ENCODE measurements at places on chromosomes 4 and X.

- DNase-seq, result peak; percentile 61
These were observed 16.8 kb upstream of the NAT8L start for GRCh38 chr4:2042204-2042946.

- peak; percentile 56 for DNase-seq
These were observed 807 bp downstream of the USP9X start for GRCh38 chrX:41085878-41086626.

- peak; percentile 40 for DNase-seq
These were observed 1.6 kb downstream of the FAT4 start for GRCh38 chr4:125316401-125316790.

- no peak for DNase-seq
These were observed 59.8 kb upstream of the GPM6A start for GRCh38 chr4:175871774-175872405.

- DNase-seq, result no peak
These were observed 72.1 kb upstream of the MAMLD1 start for GRCh38 chrX:150291014-150291413.

DNA sequence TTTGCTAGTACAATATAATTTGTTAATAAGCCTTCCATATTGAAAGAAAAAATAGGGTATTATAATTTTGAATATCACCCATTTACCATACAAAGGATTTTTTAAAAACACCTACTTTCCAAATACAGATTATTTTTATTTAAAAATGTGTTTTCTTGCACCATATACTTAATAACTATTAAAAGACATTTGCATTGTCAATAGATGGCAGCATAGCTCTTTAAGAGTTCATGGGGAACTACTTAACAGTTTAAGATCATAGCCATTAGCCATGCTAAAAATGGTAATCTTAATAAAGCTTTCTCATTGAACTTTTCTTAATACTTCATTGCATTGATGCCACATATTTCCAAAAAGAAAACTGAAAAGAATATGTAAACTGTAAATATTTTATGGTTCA lies 1995.9 kb downstream of the C4orf33 start:
- DNase-seq, result peak; percentile 0

DNA sequence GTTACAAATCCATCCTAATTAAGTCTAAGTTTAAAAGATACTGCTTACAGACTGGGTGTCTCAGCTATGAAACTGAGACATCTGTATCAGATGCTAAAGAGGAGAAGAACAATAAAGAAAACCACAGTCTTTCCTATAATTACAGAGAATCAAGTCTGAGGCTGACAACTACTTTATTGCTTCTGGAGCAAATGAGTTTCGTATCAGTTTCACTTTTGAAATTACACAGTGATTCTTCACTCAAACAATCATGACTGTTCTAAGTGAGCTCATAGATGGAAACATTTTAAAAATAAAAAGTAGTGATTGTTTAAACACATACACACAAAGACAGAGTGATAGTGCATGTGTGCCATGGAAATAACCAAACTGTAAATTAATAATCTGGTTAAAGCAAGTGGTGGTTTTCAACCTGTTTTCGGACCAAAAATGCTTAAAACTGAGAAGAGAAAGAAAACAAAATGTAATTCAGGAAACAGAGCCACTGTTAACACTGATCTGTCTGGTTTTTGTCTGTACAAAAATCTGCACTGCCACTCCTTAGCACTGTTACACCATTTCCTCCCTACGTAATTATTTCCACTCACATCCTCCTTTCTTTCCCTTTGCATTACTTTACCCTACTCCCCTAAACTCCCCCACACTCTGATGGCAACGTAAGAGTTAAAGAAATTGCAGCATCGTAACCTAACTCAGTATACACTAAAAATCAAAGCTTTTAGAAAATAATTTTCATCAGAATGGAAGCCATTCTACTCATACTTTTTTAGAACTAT lies 12.5 kb downstream of the RFC1 start:
- DNase-seq, result peak; percentile 25

- DNase-seq, result peak; percentile 11
These were observed 151.8 kb downstream of the CCNG2 start for GRCh38 chr4:77308843-77309242.

DNA sequence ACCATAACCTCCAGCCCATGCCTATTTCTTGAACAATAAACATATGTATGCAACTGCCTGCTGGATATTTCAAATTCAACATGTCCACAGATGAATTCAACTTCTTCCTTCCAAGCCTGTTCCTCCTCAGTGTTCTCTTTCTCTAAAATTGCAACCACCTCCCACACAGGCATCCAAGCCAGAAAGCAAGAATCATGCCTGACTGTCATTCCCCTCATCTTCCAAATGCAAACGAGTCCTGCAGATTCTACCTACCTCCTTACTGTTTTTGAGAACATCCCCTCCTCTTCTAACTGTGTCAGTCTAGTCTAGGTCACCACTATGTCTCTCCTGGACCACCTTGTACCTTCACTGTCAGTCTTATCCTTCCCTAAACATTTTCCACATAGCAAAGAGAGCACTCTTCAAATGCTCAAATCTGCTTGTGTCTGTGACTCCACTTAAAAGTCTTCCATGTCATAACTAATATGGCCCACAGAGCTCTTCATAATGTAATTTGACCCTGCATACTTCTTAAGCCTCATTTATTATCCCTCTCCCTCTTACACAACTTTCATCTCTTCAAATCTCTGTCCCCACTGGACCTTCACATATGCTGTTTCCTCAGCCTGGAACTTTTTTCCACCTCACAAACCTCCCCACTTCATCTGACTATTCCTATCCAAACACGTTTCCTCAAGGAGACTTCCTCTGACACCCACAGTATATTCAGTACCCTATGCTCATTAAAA lies 25.7 kb downstream of the MAPK10 start:
- DNase-seq, result no peak

- no peak for DNase-seq
These were observed 875.2 kb downstream of the RAPGEF2 start for GRCh38 chr4:159977907-159978617.
